Esophagus muscularis mucosa (tissue), 4 donors: ENCODE measurements at places on chromosomes 5 and 9. TPM values are rescaled to one million over a fixed set of nuclear protein-coding genes. Genes with fewer than 3 reads are reported as not detected.

DNA sequence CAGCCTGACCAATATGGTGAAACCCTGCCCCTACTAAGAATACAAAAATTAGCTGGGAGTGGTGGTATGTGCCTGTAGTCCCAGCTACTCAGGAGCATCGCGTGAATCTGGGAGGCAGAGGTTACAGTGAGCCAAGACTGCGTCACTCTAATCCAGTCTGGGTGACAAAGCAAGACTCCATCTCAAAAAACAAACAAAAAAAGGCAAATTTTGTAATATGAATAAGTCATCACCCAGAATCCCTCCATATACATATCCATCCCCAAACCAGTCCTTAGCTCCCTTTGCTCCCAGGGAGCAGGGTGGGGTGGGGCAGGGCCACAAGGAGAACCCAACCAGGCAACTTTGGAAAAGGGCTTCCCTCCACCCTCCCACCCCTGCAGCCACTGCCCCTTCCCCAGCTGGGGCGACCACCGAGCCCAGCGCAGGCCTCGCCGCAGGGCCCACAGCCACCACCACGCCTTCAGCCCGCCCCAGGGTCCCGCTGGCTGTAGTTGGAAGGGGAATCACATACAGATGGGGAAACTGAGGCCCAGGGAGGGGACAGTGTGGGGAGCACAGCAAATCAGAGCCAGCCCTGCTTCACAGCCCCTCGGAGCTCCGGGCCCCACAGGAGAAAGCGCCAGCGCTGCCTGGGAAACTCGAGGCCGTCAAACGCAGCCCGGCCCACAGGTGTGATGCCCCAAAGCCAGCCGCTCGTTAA, 7.8 kb downstream of the NOTCH1 start:
- H3K27ac ChIP-seq: peak overlapping the region; percentile 86
- H3K27me3 ChIP-seq: no peaks in the 10 kb centered on the region
- no peak for DNase-seq
- peaks cover 93% of the 10 kb centered on the region for H3K4me1 ChIP-seq
- no peaks in the 10 kb centered on the region for H3K36me3 ChIP-seq

DNA sequence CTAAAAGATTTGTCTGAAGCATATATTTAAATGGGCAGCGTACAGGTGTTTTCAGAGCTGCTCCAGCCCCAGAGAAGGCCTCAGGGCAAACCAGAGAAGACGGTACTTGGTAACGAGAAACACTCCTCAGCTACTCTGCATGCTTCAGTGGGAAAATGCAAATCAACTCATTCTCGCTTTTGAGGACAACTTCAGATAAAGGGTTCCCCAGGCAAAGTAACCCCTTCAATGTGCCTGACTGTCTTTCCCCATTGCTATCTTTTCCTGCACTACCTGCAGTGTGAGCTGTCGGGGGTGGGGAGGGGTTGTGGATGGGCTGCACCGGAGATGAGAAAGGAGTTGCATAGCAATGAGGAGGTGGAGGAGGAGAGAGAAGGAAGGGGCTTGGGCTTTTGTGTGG, 339.7 kb upstream of the CLINT1 start:
- no peaks in the 10 kb centered on the region for H3K4me1 ChIP-seq
- H3K36me3 ChIP-seq: no peaks in the 10 kb centered on the region
- no peak for DNase-seq

DNA sequence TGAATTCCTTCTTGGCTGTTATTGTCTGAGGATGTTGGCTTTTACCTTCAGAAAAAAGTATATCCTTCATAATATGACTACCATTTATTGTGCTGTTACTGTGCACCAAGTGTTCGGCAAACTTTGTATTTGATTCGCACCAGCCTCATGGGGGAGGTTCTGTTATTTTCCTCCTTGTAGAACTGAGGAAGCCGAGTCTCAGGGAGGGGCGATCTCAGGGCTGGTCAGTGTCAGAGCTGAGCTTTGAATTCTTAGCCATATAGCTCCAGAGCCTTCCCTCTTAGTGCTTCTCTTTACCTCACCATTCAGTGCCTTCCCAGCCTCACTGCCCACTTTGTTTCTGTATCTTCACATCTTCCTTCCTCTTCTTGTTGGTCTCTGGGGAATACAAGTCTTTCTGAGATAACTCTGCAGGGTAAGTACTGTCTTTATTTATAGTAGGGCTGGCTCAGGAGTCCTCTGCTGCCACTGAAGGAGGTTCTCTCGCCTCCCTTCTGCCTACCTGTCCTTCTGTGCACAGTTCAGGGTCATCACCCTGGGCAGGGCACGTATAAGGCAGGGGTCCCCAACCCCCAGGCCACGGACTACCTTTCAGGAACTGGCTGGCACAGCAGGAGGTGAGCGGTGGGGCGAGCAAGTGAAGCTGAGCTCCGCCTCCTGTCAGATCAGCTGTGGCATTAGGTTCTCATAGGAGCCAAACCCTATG, 48.4 kb downstream of the GALNT10 start:
- no peaks in the 10 kb centered on the region for H3K27me3 ChIP-seq
- H3K4me3 ChIP-seq: no peak overlapping the region
- peaks cover 51% of the 10 kb centered on the region for H3K4me1 ChIP-seq
- DNase-seq: peak; percentile 82
- H3K27ac ChIP-seq: peak overlapping the region; percentile 12

DNA sequence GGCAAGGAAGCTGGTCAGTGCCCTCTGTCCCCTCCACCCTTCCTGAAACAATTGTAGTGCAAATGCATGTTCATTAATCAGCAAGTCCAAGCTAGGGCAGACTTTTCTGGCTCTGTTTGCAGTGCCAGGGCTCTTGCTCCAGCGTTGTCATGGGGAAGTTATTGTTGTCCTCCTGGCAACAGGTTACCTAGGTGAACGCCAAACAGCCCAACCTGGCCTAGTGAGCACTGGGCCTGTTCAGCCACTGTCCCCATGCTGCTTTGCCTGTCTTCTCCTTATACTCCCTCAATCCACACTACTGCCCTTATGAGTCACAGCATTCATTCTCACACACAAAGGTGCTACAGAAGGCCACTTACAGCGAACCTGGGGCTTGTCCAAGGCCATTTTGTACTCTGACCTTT, 34.5 kb upstream of the GLIS3 start:
- H3K4me1 ChIP-seq: peaks cover 17% of the 10 kb centered on the region
- DNase-seq: no peak
- no peaks in the 10 kb centered on the region for H3K36me3 ChIP-seq
- peak overlapping the region; percentile 36 for H3K27ac ChIP-seq
- H3K27me3 ChIP-seq: no peaks in the 10 kb centered on the region

GRCh38 chr5:32109236-32109635, 64.9 kb downstream of the GOLPH3 start:
- no peaks in the 10 kb centered on the region for H3K4me1 ChIP-seq
- DNase-seq: peak; percentile 34
- no peaks in the 10 kb centered on the region for H3K27me3 ChIP-seq
- H3K4me3 ChIP-seq: no peak overlapping the region

DNA sequence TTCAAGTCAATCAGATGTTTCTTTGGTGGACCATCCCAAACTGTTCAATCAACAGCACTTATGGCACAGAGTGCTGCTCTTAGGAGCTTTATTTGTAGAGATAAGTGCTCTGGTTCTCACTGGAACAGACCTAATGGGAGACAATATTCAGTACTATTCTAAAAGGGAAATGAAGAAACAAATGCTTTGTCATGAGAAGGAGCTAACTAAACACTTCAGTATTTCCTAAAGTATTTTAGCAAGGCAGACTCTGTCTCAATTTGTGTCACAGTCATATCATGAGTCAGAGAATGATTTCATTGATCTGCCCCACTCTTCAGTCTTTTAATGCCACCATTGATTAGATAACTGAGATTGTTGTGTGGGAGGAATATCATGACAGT, 175.3 kb downstream of the SLF1 start:
- peaks cover 4% of the 10 kb centered on the region for H3K27me3 ChIP-seq
- no peak overlapping the region for H3K27ac ChIP-seq
- no peaks in the 10 kb centered on the region for H3K4me1 ChIP-seq

DNA sequence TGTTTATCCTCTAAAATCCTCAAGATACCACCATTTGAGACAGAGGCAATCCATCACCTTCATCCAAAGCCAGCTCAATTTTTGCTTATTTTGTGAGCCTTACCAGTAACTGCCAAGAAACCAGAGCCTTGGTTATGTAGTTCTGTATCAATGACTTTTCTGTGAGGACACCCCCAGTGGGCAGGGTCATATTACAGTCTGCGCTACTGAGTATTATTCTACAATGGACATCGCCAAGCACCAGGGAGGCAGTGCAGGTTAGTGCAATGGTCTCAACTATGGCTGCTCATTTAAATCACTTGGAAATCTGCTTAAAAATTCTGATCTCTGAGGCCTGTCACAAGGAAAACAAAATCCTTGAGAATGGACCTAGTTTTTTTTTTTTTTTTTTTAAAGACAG, 90.5 kb upstream of the NIPAL4 start:
- no peaks in the 10 kb centered on the region for H3K36me3 ChIP-seq
- no peak for DNase-seq
- H3K27ac ChIP-seq: peak overlapping the region; percentile 85
- H3K4me3 ChIP-seq: no peak overlapping the region
- H3K4me1 ChIP-seq: peaks cover 56% of the 10 kb centered on the region

- H3K27me3 ChIP-seq: no peaks in the 10 kb centered on the region
- no peak overlapping the region for H3K4me3 ChIP-seq
- DNase-seq: no peak
- H3K27ac ChIP-seq: no peak overlapping the region
- H3K36me3 ChIP-seq: no peaks in the 10 kb centered on the region
Measured at GRCh38 chr5:24854350-24854749, 209.6 kb upstream of the CDH10 start.

DNA sequence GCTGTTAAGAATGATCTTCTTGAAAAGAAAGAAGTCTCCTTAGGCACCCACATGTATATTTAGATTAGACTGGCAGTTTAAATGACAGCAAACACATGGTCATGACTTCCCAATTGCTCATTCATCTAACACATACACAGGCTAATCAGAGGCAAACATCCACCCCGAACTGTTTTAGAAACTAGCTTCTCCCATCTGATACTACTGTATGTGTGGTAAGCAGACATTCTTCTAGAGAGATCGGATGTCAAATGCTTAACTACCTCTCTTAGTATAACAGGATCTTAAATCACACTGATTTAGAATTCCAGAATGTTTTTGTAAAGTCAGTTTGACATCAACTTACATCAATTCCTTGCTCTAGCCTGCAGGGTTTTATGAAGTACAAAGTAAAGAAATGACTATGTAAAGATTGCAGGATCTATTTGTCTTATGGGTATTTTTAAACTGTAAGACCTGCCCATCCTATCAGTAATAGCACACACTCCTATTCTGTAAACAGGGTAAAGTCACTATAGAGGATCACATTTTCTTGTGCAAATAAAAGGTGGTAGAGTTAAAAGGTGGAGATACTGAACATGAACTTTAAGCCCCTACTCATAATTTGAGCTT, 239.7 kb downstream of the MLLT3 start:
- no peak for DNase-seq
- no peak overlapping the region for H3K4me3 ChIP-seq
- H3K36me3 ChIP-seq: no peaks in the 10 kb centered on the region
- H3K27me3 ChIP-seq: no peaks in the 10 kb centered on the region
- H3K4me1 ChIP-seq: peaks cover 3% of the 10 kb centered on the region

GRCh38 chr5:194603-195209, 3.4 kb downstream of the LRRC14B start:
- no peaks in the 10 kb centered on the region for H3K27me3 ChIP-seq
- H3K36me3 ChIP-seq: no peaks in the 10 kb centered on the region
- H3K27ac ChIP-seq: no peak overlapping the region
- no peak for DNase-seq

DNA sequence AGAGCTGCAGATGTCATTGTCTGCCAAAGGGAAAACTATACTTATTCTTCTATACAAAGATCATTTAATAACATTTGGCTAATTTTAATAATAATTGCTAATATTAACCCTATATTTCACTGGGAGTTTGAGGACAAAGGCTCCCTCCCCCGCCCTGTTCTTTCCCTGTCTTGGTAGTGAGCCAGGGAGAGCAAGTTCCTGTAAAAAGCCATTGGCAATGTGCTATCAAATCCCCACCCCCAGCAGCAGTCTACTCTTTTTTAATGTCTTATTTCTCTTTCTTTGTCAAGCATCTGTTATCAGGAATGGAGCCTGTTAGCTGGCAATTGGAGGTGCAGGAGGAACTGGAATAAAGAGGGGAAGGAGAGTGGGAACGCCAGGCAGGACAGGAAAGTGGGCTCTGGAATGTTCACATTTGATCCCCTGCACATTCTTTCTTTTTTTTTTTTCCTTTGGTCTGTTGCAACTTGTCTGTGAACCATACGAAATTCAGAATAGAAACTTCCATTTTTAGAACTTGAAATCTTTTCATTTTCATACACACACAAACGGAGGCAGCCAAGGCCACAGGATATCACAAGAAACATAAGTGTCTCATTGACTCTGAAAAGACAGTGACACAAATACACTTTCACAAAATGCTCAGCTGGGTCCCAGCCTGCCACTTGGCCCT, 664.8 kb upstream of the ZNF608 start:
- H3K36me3 ChIP-seq: no peaks in the 10 kb centered on the region
- H3K27ac ChIP-seq: peak overlapping the region; percentile 69
- H3K4me3 ChIP-seq: peak overlapping the region; percentile 28

GRCh38 chr9:113910036-113910639, 34.0 kb downstream of the ZNF618 start:
- no peaks in the 10 kb centered on the region for H3K36me3 ChIP-seq
- H3K27ac ChIP-seq: no peak overlapping the region
- DNase-seq: no peak
- H3K4me3 ChIP-seq: no peak overlapping the region
- peaks cover 33% of the 10 kb centered on the region for H3K4me1 ChIP-seq
- H3K27me3 ChIP-seq: no peaks in the 10 kb centered on the region

- H3K27me3 ChIP-seq: no peaks in the 10 kb centered on the region
- H3K4me3 ChIP-seq: no peak overlapping the region
- DNase-seq: no peak
- no peak overlapping the region for H3K27ac ChIP-seq
- H3K4me1 ChIP-seq: peaks cover 5% of the 10 kb centered on the region
Measured at GRCh38 chr9:33230756-33231622, 9.0 kb upstream of the SPINK4 start.

GRCh38 chr5:1387059-1387755, 42.3 kb upstream of the CLPTM1L start:
- H3K4me1 ChIP-seq: peaks cover 21% of the 10 kb centered on the region
- DNase-seq: no peak
- H3K36me3 ChIP-seq: no peaks in the 10 kb centered on the region
- no peak overlapping the region for H3K4me3 ChIP-seq
- no peak overlapping the region for H3K27ac ChIP-seq
- no peaks in the 10 kb centered on the region for H3K27me3 ChIP-seq

GRCh38 chr5:122908662-122909061, 63.2 kb downstream of the SNX24 start:
- H3K4me3 ChIP-seq: no peak overlapping the region
- no peaks in the 10 kb centered on the region for H3K36me3 ChIP-seq
- no peak for DNase-seq

GRCh38 chr9:3235497-3235896, 290.3 kb downstream of the RFX3 start:
- H3K36me3 ChIP-seq: no peaks in the 10 kb centered on the region
- no peaks in the 10 kb centered on the region for H3K27me3 ChIP-seq
- H3K4me1 ChIP-seq: peaks cover 7% of the 10 kb centered on the region
- no peak for DNase-seq
- no peak overlapping the region for H3K4me3 ChIP-seq

Gene ADAM19
- 25.0 TPM for total RNA-seq

Gene CER1
- total RNA-seq: not detected

Gene C9orf50
- not detected for total RNA-seq

Gene EGFLAM
- total RNA-seq: 6.6 TPM

Gene FOXD4L4
- not detected for total RNA-seq

Gene SPATA31D1
- not detected for total RNA-seq
